Heart right ventricle (tissue), 16 donors: ENCODE measurements at places on chromosomes 4 and X. TPM values are rescaled to one million over a fixed set of nuclear protein-coding genes. Genes with fewer than 3 reads are reported as not detected.

DNA sequence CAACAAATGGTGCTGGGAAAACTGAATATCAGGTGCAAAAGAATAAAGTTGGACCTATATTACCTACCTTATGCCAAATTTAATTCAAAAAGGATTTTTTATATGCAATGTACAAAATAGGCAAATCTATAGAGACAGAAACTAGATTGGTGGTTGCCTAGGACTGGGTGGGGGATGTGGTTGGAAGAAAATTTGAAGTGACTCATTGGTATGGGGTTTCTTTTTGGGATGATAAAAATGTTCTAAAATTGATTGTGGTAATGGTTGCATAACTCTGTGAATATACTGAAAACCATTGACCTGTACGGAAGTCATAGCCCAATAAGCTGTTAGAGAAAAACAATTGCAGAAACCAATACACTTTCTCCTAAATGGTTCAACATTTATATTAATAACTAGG, 72.1 kb downstream of the COL4A5 start:
- DNase-seq: no peak

- DNase-seq: no peak
Observed at GRCh38 chr4:26937567-26937966, 76.9 kb downstream of the STIM2 start.

GRCh38 chr4:168932138-168932537, 77.9 kb downstream of the CBR4 start:
- DNase-seq: no peak

DNA sequence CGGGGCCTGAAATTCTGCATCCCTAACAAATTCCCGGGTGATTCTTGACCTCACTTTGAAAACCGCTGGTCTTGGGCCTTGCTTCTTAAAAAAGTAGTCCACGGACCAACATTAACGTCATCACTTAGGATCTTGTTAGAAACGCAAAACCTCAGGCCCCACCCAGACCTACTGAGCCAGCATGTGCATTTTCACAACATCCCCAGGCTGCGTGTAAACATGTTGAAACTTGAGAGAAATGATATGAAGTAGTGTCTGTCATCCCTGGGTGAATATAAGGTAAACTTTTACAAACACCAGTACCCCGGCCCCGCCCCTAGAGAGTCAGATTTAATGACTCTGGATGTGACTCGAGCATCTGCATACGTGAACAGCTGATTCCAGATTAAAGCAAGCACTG, 33.7 kb downstream of the SORBS2 start:
- no peak for DNase-seq

- DNase-seq: peak; percentile 3
Observed at GRCh38 chrX:13938051-13938828, 91.5 kb downstream of the GEMIN8 start.

Gene XKRX
- total RNA-seq: not detected

GRCh38 chr4:1476140-1476513, 69.9 kb upstream of the NKX1-1 start:
- DNase-seq: no peak

Gene HOPX
- 0.87 TPM for total RNA-seq

DNA sequence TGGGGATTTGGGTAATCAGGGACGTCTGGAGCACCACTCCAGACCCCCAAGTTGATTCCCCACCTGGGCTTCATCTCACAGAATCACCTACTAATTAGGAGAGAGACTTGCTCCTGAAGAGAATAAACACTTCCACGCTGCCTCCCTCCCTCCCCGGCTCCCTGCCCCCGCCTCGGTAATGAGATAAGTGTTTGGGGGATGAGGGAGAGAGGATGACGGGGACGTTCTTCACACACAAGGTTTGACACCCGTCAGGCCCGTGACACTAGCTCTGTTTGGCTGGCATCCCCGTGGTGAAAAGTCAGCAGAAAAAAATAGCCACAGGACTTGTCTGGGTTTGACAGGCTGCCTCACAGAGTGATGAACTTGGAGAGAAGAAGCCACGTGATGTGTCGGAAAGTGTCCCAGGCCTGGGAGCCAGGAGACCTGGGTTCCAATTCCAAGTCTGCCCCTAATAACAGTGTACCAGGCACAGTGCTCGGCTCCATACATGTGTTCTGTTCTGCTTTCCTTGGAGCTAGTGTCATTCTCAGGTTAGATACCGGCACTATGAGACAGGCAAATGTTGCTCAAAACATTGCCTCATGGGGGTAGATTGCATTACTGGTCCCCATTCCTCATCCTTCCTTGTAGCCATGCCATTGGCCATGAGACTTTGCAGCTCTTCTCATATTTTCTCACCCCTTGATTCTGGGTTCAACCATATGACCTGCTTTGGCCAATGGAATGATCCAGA, 578.0 kb downstream of the BCOR start:
- peak; percentile 50 for DNase-seq

DNA sequence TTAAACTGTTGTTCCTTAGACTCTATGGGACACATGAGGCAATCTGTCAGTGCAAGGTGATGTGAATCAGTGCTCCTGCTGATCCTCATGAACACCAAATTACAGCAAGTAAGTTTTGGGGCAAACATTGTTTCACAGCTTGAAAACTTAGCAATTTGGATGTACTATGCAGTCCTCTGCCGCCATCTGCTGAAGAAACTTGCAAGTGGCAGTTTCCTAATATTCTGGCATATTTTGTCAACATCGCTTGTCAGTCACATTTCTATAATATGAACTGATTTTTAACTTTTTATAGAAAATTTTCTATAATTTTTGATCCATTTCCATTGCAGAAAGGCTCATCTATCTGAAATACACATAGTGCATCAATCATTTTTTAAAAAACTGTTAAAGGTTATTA, 56.3 kb downstream of the ZAR1 start:
- DNase-seq: no peak

Gene RRH
- not detected for total RNA-seq

DNA sequence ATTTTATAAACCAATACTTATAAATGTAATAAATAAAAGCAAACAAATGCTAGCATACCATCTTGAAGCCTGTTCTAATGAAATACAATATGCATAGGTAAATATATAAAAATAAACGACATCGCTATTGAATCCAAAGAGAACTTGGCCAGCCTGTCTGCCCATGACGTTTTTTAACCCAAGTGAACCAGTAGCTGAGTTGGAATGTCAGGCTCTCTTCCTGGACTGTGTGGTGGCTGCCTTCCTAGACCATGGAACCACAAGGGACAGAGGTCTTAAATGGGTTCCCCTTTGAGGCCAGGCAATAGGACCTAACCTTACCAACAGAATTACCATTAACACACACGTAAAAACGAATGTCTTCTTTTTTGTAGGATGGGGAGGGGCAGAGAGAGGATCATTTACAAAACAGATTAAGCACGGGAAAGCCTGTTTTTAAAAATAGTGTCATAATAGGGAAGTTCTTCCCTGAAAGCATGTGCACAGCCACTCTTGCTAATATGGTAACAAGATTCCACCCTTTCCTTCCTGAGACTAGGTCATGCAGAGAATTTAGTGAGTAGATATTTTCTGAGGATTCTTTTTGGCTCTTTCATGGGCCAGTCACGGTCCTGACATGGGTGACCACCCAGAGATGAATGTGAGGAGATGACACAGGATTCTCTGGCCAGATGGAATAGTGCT, 69.4 kb upstream of the ACSL1 start:
- DNase-seq: no peak

GRCh38 chr4:76420762-76421581, at the start of gene CCDC158:
CCDC158 (minus strand) TSS chr4:76421141; CDS start chr4:76403207, 17,934 bp downstream.
- peak; percentile 5 for DNase-seq

DNA sequence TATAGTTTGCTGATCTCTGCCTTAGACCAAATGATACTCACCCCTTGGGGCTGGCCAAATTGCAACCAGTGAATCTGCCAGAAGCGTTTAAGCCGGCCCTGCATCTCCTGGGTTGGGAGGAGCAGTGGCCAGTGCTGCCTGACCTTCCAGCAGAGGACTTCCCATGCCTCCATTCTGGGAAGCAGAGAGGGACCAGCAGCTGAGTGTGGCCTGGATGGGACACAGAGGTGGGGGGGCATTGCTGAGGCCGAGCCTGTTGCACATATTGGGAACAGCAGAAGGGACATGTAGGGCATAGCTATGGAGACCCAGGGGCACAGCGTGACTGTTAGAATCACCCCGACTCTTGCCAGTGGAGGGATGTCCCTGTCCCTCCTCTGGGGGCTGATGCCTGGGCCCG, 93.3 kb downstream of the CPZ start:
- no peak for DNase-seq

GRCh38 chr4:146190456-146190855, 14.9 kb downstream of the LSM6 start:
- no peak for DNase-seq

Gene KIF4A
- 0.73 TPM for total RNA-seq

Gene ADGRL3
- 7.9 TPM for total RNA-seq

DNA sequence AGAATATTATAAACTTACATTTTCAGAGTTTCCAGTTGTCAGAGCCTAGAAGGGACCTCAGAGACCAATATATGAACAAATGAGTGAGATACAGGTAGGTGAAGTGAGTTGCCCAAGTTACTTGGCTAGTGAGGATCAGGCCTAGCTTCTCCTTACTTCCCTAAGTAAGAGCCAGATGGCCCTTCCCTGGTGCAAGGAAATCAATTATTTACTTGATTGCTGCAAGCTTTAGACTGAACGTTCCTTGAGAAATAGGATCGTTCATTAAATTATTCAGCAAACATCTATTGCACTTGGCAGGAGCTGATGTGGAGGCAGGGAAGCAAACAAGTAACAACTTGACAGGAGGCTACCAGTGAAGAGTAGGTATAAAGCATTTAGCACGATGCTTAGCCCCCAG, 117.8 kb downstream of the EFHC2 start:
- DNase-seq: no peak

Gene FATE1
- total RNA-seq: 0.58 TPM

- DNase-seq: no peak
Observed at GRCh38 chrX:133637765-133638164, 222.5 kb upstream of the GPC4 start.

- DNase-seq: no peak
Observed at GRCh38 chr4:38818441-38818976, 13.9 kb upstream of the TLR1 start.

Gene HERC6
- 20.0 TPM for total RNA-seq

GRCh38 chr4:65960751-65961150, 290.5 kb upstream of the EPHA5 start:
- DNase-seq: no peak

GRCh38 chr4:173488656-173489055, 41.4 kb downstream of the HAND2 start:
- no peak for DNase-seq

GRCh38 chr4:20454515-20454914, 202.8 kb downstream of the SLIT2 start:
- DNase-seq: no peak

GRCh38 chrX:21735038-21735767, 22.7 kb downstream of the SMPX start:
- no peak for DNase-seq
